ENCODE measurements at places on chromosomes 5 and 9.

DNA sequence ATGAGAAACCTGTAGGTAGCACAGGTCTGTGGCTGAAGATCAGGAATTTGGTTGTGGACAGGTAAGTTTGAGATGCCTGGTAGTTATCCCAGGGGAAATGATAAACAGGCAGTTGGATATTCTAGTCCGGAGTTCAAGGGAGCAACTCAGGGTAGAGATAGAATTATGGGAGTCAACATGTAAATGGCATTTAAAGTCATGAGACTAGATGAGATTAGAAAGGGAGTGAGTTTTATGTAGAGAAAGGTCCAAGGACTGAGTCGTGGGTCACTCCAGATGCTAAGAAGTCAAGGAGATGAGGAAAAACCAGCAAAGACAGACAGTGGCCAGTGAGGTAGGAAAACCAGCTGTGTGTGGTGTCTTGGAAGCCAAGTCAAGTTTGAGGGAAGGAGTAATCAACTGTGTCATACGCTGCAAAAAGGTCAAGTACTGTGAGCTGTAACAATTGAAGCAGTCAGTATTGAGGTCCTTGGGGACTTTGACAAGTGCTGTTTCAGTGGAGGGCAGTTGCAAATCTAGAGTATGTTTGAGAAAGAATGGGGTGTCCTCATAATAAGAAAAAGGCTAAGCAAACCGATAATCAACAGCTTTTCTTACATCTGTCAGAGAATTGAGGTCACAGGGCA, 18.2 kb downstream of the GNPDA1 start:
- peaks cover 23% of the 10 kb centered on the region for H3K36me3 ChIP-seq
- no peak overlapping the region for H3K4me3 ChIP-seq
- no peaks in the 10 kb centered on the region for H3K27me3 ChIP-seq
- H3K4me1 ChIP-seq: peaks cover 17% of the 10 kb centered on the region

DNA sequence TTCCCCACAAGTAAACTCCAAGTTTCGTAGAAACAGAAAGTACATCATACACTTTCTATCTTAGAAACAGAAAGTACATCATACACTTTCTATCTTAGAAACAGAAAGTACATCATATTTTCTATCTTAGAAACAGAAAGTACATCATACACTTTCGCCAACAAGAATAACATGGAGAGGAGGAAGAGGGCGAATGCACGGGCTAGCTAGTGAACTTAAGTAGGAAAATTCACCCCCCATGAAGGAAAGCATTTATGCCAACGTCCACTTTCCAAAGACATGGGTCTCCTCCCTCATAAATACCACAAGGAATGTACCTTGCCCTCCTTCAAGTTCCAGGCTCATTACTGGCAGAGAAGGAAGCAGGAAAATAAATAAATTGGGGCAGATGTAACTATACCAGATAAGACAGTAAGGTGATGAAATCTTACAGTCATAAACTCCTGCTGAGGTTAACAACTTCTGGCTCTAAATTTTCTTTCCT, 64.7 kb downstream of the FRMD3 start:
- H3K4me1 ChIP-seq: no peaks in the 10 kb centered on the region
- H3K27me3 ChIP-seq: peaks cover 11% of the 10 kb centered on the region
- no peaks in the 10 kb centered on the region for H3K36me3 ChIP-seq
- H3K4me3 ChIP-seq: no peak overlapping the region
- H3K27ac ChIP-seq: no peak overlapping the region

GRCh38 chr5:146409054-146409671, 38.0 kb upstream of the TCERG1 start:
- no peak overlapping the region for H3K4me3 ChIP-seq
- no peak for DNase-seq
- peaks cover 5% of the 10 kb centered on the region for H3K4me1 ChIP-seq
- peaks cover 10% of the 10 kb centered on the region for H3K27me3 ChIP-seq
- no peak overlapping the region for H3K27ac ChIP-seq

GRCh38 chr9:38356851-38357250, 35.7 kb upstream of the ALDH1B1 start:
- H3K4me1 ChIP-seq: peaks cover 45% of the 10 kb centered on the region
- no peak overlapping the region for H3K27ac ChIP-seq
- no peaks in the 10 kb centered on the region for H3K36me3 ChIP-seq
- H3K4me3 ChIP-seq: no peak overlapping the region
- DNase-seq: no peak
- H3K27me3 ChIP-seq: peaks cover 6% of the 10 kb centered on the region

DNA sequence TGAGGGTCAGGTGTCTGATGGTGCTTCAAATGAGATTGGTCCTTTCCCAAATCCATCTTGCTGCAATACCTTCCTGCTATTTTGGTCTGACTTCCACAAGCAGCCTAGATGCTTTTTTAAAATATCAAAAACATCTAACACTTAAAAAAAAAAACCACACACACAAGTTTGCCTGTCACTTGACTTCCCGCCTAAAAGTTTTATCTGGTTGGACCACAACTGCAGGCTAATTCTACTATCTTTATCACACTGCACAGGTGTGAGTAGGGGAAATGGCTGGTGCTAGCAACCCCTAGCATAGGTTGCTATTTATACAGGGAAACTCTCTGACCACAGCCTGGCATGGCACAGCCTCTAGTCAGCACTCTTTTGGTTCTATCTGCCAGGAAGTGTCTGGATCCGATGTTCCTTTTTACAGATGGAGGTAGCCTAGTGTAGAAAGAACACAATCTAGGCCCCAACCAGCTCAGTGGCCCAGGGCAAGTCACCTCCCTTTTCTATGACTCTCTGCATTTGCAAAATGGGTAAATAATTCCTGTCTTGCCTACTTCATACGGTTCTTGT, at the start of gene HEMGN:
Gene HEMGN (minus strand): TSS at position 92 of the 564 bp plus-strand sequence. CDS start 36 bp downstream, at position 56.
- H3K27me3 ChIP-seq: peaks cover 78% of the 10 kb centered on the region
- H3K4me3 ChIP-seq: no peak within 1 kb of the TSS
- no peak for DNase-seq
- H3K4me1 ChIP-seq: no peaks in the 10 kb centered on the region
- no peak within 1 kb of the TSS for H3K27ac ChIP-seq

- H3K4me3 ChIP-seq: peak overlapping the region; percentile 83
- peaks cover 2% of the 10 kb centered on the region for H3K36me3 ChIP-seq
- DNase-seq: no peak
- peaks cover 29% of the 10 kb centered on the region for H3K4me1 ChIP-seq
- peak overlapping the region; percentile 99 for H3K27ac ChIP-seq
- no peaks in the 10 kb centered on the region for H3K27me3 ChIP-seq
Measured at GRCh38 chr5:65925044-65925600, 1.3 kb upstream of the ERBIN start.

- DNase-seq: no peak
- no peak overlapping the region for H3K27ac ChIP-seq
- H3K4me3 ChIP-seq: no peak overlapping the region
- H3K4me1 ChIP-seq: no peaks in the 10 kb centered on the region
Measured at GRCh38 chr5:64333886-64334285, 168.2 kb downstream of the RNF180 start.

- H3K27ac ChIP-seq: no peak overlapping the region
- no peak overlapping the region for H3K4me3 ChIP-seq
- no peaks in the 10 kb centered on the region for H3K4me1 ChIP-seq
- H3K27me3 ChIP-seq: no peaks in the 10 kb centered on the region
Measured at GRCh38 chr5:123651234-123651633, 139.3 kb downstream of the CSNK1G3 start.

GRCh38 chr9:108913391-108913790, 20.5 kb downstream of the ELP1 start:
- H3K36me3 ChIP-seq: peaks cover 36% of the 10 kb centered on the region
- no peaks in the 10 kb centered on the region for H3K4me1 ChIP-seq
- H3K27ac ChIP-seq: no peak overlapping the region
- H3K4me3 ChIP-seq: no peak overlapping the region
- DNase-seq: no peak
- H3K27me3 ChIP-seq: no peaks in the 10 kb centered on the region

DNA sequence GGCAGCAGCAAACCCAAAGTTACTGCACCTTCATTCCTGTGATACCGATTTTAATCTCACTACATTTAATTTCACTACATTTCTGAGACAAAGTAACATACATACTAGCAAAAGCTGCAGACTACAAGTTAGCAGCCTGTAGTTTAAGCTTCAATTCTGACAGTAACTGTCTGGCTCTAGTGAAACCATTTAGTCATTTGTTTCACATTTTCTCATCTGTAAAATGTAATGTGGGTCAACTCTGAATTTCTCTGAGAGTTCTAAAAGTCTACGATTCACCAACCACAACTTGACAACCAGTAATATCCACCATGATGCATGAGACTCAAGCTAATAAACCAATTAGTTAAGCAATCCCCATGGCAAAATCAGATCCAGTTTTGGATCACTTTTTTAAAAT, 408.9 kb downstream of the PDE4D start:
- peaks cover 17% of the 10 kb centered on the region for H3K4me1 ChIP-seq
- no peak for DNase-seq
- H3K4me3 ChIP-seq: no peak overlapping the region

DNA sequence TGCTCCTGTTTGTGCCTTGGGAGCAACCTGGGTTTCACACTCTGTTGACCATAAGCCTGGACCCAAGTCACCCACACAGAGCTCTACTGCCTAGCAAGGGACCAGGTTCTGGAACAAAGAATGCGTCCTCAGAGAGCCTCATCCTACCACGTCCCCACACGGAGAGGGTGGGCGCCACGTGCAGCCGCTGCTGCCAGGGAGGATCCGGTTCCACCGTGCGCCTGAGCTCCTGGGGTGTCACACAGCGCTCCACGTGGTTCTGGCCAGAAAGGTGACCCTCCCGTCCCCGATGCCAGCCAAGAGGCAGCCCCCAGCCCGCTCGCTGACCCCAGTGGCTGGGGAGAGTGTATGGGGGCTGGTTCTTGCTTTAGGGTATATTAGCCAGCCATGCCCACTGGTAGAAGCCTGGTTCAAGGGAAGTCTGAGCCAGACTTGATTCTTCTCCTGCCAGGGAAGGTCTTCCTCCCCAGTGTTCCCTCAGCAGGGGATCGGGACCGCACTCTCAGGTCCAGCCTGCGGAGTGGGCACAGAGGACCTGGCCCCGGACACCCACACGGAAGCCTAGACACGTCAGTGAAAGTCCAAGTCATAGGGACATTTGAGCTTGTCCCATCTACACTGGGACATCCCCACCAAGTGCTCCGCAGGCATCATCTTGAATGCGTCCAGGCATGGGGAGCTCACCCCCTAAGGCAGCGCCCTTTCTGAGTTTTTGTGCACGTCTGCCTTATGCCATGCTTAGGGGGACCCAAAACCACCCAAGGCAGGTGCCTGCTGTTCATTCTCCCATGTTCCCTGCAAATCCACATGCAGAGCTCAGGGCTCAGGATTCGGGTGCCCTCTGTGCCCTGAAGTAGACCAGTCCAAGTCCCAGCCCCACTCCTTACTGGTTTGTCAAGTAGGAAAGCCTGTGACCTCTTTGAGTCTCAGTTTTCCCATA, 2.4 kb downstream of the FCN1 start:
- H3K27ac ChIP-seq: no peak overlapping the region
- H3K36me3 ChIP-seq: no peaks in the 10 kb centered on the region
- no peak overlapping the region for H3K4me3 ChIP-seq
- peaks cover 22% of the 10 kb centered on the region for H3K27me3 ChIP-seq

DNA sequence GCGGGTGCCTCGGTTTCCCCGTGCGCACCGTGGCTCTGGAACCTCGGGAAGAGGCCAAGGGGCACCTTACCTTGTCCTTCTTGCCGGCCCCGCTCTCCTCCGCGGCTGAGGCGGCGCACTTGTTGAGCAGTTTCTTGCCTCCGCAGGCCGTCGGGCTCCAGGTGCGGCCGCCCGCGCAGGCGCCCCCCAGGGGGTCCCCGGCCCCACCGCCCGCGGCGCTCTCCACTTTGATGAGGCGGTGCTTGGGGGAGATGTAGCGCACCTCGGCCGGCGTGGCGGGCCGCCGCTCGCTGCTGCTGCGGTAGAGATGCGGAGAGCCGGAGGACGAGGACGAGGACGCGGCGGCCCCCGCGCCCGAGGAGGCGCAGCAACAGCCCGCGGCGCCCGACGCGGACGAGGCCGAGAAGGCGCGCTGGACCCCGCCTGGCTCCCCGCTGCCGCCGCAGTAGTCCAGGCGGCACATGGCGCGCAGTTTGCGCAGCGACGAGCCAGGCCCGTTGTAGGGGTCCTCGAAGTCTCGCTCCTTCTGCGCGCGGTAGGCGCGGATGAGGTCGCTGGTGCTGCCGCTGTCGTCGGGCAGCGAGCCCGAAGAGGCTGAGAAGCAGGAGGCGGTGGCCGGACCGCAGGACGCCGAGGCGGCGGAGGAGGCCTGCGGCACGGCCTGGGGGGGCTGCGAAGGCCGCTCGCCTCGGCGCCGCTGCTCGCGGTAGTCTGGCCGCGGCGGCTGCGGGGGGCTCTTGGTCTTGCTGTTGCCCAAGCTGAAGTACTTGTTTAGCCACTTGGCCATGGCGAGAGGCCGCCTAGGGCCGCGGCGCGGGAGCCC, 957 bp downstream of the SHB start:
- H3K4me3 ChIP-seq: peak overlapping the region; percentile 82
- no peak overlapping the region for H3K27ac ChIP-seq
- no peaks in the 10 kb centered on the region for H3K27me3 ChIP-seq
- peaks cover 3% of the 10 kb centered on the region for H3K36me3 ChIP-seq
- DNase-seq: no peak

GRCh38 chr5:158261674-158262367, 402.9 kb upstream of the CLINT1 start:
- no peak overlapping the region for H3K27ac ChIP-seq
- H3K4me1 ChIP-seq: no peaks in the 10 kb centered on the region
- H3K4me3 ChIP-seq: no peak overlapping the region
- peaks cover 9% of the 10 kb centered on the region for H3K27me3 ChIP-seq

DNA sequence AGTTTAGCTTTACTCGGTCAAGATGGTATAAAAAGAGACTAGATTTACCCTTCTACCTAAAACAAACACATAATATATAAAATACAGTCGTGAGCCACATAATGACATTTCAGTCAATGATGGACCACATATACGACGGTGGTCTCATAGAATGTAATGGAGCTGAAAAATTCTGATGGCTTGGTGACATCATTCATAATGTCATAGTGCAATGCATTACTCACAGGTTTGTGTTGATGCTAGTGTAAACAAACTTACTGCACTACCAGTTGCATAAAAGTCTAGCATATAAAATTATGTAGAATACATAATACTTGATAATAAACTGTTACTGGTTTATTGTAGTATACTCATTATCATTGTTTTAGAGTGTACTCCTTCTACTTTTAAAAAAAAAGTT, 115.9 kb upstream of the GDNF start:
- peaks cover 4% of the 10 kb centered on the region for H3K36me3 ChIP-seq
- DNase-seq: no peak
- H3K4me3 ChIP-seq: no peak overlapping the region
- H3K27me3 ChIP-seq: no peaks in the 10 kb centered on the region
- H3K27ac ChIP-seq: no peak overlapping the region
- H3K4me1 ChIP-seq: no peaks in the 10 kb centered on the region

DNA sequence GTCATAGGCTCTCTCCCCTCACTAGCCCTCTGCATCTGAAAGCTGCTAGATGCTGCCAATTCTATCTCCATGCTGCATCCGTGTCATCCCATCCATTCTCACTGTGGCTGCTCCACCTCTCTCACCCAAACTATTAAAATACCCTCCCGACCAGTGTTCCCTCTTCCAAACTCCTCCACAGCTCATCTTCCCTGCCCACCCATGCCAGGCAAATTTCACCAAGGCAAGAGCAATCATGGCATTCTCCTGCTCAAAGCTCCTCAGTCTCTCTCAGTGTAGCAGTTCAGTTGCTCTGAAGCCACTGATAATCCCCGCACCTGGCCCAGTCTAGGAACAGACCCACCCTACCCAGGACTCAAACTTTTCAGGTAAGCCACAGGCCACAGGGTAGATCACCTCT, 48.4 kb downstream of the SPOCK1 start:
- no peak for DNase-seq
- H3K27me3 ChIP-seq: peaks cover 29% of the 10 kb centered on the region
- no peaks in the 10 kb centered on the region for H3K4me1 ChIP-seq
- no peak overlapping the region for H3K4me3 ChIP-seq
- no peaks in the 10 kb centered on the region for H3K36me3 ChIP-seq
